ENCODE measurements at places on chromosomes 4 and X. TPM values are rescaled to one million over a fixed set of nuclear protein-coding genes. Genes with fewer than 3 reads are reported as not detected.

Gene DCK
- 7.4 TPM for total RNA-seq

Gene MAGEA9B
- not detected for total RNA-seq

Gene STAG2
- 106 TPM for total RNA-seq

Gene NR0B1
- total RNA-seq: 1.0 TPM

Gene TMEM255A
- total RNA-seq: not detected

Gene ARHGAP6
- 5.5 TPM for total RNA-seq

Gene CXorf49B
- total RNA-seq: not detected

Gene SPANXN3
- total RNA-seq: not detected

Gene HTT-AS
- total RNA-seq: not detected

Gene SPACA5
- total RNA-seq: not detected

Gene ADH1A
- total RNA-seq: 0.16 TPM

Gene CRLF2
- total RNA-seq: not detected

Gene RNF128
- 3.6 TPM for total RNA-seq

Gene PRDM8
- 2.1 TPM for total RNA-seq

Measured in bronchial smooth muscle cell (primary cell).